ENCODE measurements at places on chromosomes 16 and 17. TPM values are rescaled to one million over a fixed set of nuclear protein-coding genes. Genes with fewer than 3 reads are reported as not detected.

DNA sequence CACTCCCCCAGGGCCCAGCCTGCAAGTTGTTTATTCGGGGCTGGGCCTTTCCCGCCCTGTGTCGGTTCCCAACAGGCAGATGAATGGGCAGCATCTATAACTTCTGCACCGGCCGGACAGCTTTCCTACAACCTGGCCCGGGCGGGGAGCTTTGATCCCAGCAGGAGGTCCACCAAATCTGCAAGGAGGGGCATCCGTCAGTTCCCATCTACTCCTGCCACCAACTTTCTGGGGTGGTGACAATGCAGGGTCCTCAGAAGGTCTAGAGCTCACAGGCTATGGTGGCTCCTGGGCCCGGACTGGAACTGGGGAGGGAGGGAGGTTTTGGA lies 211.9 kb downstream of the NTN1 start:
- H3K4me3 ChIP-seq = no peak overlapping the region
- no peaks in the 10 kb centered on the region for H3K27me3 ChIP-seq
- H3K36me3 ChIP-seq = no peaks in the 10 kb centered on the region
- no peak for DNase-seq
- peaks cover 6% of the 10 kb centered on the region for H3K4me1 ChIP-seq

DNA sequence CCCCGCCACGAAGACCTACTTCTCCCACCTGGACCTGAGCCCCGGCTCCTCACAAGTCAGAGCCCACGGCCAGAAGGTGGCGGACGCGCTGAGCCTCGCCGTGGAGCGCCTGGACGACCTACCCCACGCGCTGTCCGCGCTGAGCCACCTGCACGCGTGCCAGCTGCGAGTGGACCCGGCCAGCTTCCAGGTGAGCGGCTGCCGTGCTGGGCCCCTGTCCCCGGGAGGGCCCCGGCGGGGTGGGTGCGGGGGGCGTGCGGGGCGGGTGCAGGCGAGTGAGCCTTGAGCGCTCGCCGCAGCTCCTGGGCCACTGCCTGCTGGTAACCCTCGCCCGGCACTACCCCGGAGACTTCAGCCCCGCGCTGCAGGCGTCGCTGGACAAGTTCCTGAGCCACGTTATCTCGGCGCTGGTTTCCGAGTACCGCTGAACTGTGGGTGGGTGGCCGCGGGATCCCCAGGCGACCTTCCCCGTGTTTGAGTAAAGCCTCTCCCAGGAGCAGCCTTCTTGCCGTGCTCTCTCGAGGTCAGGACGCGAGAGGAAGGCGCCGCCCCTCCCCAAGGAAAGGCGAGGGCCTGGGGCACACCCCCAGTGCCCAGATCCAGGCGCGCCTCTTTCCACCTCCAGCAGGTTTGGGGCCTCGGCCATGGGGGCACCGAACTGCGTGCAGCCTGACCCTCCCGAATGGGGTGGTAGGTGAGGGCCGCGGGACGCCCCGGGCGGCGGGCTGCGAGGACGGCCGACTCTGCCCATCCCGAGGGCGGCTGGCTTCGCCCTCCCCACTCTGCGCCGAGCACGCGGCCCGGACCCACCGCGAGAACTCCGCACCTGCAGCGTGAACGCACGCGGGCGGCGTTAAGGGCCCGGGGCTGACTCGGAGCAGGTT lies 664 bp downstream of the HBQ1 start:
- no peaks in the 10 kb centered on the region for H3K36me3 ChIP-seq
- peak; percentile 73 for DNase-seq
- H3K27me3 ChIP-seq = peaks cover 25% of the 10 kb centered on the region
- H3K27ac ChIP-seq = no peak overlapping the region
- no peak overlapping the region for H3K4me3 ChIP-seq

DNA sequence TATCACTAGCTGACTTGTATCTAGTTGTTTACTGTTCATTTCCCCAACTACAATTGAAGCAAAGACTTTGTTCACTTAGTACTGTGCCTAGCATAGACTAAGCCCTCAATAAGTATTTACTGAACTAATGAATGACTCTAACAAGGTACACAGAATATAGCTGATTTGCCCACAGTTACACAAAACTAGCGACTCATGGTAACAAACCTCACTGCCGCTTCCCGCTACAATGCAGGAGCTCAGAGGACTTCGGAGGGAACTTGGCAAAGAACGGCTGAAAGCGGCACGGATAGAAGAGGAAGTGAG lies 524 bp downstream of the EFTUD2 start:
- peak overlapping the region; percentile 76 for H3K27ac ChIP-seq
- peaks cover 3% of the 10 kb centered on the region for H3K36me3 ChIP-seq
- H3K4me1 ChIP-seq = peaks cover 3% of the 10 kb centered on the region
- DNase-seq = peak; percentile 46
- peak overlapping the region; percentile 98 for H3K4me3 ChIP-seq

DNA sequence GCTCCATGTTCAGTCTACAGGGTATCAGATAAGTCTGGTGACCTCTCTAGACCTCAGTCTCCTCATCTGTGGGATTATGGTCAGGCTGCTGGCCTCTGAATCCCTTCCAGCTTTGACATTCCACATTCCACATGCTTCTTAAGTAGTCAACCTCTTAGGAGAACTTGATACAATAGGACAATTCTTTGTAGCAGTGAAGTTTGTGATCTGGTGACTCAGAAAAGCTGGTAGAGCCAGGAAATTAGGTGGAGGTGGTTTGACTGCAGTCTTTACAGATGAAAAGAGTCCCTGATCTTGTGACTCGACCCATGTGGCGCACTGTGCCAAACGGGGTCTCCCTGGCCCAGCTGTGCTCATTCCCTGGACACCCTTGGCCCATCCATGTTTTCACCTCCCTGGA lies 147.8 kb downstream of the NTN1 start:
- no peaks in the 10 kb centered on the region for H3K36me3 ChIP-seq
- H3K4me1 ChIP-seq = no peaks in the 10 kb centered on the region
- H3K27me3 ChIP-seq = no peaks in the 10 kb centered on the region

DNA sequence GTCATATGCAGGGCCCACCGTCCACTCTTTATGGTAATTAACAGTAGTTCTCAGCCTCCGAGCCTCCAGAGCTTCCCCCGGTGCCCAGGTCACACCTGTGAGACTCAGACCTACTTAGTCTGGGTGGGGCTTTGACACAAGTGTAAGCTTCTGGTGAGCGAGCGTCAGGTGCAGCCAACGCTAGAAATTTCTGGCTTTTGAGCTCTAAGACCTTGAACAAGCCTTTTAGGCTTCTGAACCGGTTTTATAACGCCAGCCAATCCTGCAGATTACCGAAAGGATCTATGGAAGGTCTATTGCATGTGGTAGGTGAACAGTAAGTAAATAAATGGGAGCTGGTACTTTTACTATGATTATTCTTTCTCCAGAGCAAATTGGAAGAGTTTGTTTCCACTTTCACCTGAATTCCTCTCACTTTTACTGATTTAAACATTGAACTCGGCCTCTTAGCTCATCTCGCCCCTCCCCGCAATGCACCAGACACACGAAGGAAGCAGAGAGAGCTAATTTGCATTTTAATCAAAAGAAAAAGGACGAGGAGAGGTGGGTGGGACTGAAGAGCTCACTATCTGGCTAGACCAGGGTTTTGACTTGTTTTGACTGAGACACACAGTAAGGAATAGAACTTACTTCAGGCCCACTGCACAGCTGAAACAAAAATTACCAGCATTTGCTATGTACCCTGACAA lies 47.1 kb downstream of the ABAT start:
- H3K36me3 ChIP-seq = no peaks in the 10 kb centered on the region
- peaks cover 16% of the 10 kb centered on the region for H3K4me1 ChIP-seq
- no peaks in the 10 kb centered on the region for H3K27me3 ChIP-seq
- peak; percentile 18 for DNase-seq
- H3K27ac ChIP-seq = no peak overlapping the region

DNA sequence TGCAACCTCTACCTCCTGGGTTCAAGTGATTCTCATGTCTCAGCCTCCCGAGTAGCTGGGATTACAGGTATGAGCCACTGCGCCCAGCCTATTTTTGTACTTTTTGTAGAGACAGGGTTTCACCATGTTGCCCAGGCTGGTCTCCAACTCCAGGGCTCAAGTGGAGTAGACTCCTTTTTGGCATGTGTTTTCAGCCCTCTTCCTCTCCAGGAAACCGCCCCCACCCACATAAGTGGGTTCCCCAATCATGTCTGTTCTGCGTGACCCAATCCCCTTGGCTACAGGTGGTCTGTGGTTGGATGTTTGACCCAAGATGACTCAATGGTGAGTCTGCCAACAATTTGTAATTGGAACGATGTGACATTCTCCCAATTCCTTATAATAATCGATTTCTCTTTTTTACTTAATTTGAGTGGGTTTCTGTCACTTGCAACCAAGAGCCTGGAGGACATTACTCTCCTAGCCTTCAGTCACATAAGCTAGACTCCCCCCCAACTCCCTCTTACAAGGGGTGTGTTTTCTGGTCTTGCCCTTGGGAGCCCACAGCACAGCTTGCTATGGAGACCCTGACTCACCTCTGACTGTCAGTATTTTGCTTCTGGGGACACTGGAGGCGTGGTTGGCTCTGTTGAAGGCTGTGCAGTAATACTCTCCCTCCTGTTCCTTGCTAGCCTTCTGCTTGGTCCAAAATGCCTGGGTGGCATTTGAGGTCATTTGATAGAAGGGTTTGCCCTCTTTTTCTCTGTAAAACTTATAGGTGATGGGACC lies 34.9 kb downstream of the PECAM1 start:
- H3K27me3 ChIP-seq = no peaks in the 10 kb centered on the region
- peaks cover 2% of the 10 kb centered on the region for H3K36me3 ChIP-seq
- no peak for DNase-seq

- peak overlapping the region; percentile 38 for H3K4me3 ChIP-seq
- no peaks in the 10 kb centered on the region for H3K27me3 ChIP-seq
- DNase-seq = no peak
- H3K27ac ChIP-seq = peak overlapping the region; percentile 73
- peaks cover 7% of the 10 kb centered on the region for H3K36me3 ChIP-seq
- H3K4me1 ChIP-seq = peaks cover 19% of the 10 kb centered on the region
Measured at GRCh38 chr17:7916385-7916682, 245 bp upstream of the RNF227 start.

DNA sequence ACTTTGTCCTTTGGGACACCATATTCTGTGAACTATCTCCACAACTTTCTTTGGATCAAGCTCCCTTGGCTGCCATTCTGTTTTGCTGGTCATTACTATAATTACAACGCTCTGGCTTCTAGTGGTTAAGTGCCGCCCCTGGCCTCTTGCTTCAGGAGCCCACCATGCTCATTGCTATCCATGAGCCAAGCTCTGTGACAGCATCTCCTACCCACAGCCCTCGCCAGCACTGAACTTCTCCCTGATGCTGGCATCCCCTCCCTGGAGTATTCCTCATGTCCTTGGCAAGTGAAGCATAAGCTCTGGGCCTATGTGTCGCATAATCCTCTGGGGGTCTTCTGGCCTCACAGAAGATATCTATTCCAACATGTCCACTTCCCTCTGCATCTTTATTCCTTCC lies 60.6 kb upstream of the DHX40 start:
- no peaks in the 10 kb centered on the region for H3K27me3 ChIP-seq
- no peak overlapping the region for H3K27ac ChIP-seq
- no peaks in the 10 kb centered on the region for H3K36me3 ChIP-seq
- DNase-seq = no peak
- no peak overlapping the region for H3K4me3 ChIP-seq

DNA sequence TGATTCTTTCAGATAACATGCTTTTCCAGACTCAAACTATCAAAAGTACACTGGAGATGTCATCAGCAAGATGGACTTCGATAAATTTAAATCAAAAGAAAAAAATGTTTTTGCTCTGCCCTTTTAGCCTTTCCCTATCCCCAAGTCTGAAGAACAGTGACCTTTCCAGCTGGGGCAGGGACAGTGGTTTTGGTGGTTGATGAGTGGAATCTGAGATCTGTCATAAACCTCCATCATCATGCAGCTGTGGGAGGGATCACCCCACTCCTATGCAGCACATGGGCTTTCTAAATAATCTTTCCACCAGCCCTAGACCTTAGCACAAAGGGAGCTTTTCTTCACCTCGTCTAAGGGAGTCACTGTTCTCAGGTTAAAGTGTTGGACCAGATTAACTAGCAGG lies 869.5 kb upstream of the SOX9 start:
- H3K4me3 ChIP-seq = no peak overlapping the region
- no peak overlapping the region for H3K27ac ChIP-seq
- no peaks in the 10 kb centered on the region for H3K4me1 ChIP-seq
- H3K27me3 ChIP-seq = no peaks in the 10 kb centered on the region

DNA sequence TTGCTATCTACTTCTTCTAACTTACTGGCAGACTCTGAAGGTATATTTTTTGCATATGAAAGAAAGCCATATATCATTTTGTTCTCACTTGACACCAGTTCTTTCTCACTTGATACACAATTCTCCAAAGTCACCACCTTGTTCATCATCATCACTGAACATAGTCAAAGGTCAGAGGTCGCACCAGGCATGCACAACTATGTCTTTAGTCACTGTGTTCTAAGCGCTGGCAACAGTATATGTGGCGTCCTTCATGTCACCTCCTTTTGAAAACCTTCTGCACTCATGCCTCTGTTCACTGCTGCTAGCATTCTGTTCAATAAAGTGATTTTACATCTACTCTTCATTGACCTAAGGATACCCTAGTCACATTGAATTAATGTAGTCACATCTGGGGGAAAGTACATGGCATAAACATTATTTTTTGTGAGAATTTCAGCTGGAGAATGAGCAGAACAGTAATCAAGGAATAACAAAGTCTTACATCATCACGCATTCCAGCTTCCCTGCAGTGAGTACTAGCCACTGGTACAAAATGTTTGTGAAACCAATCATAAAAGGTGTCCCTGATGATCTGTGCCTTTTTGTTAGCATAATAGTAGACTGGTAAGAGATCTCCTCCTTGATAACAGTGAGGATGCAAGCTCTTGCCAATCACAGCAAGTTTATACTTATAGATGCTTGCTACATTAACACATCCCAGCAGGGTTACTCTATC lies 20.5 kb upstream of the TBX4 start:
- no peaks in the 10 kb centered on the region for H3K27me3 ChIP-seq
- peak; percentile 60 for DNase-seq
- no peaks in the 10 kb centered on the region for H3K4me1 ChIP-seq
- H3K27ac ChIP-seq = no peak overlapping the region

DNA sequence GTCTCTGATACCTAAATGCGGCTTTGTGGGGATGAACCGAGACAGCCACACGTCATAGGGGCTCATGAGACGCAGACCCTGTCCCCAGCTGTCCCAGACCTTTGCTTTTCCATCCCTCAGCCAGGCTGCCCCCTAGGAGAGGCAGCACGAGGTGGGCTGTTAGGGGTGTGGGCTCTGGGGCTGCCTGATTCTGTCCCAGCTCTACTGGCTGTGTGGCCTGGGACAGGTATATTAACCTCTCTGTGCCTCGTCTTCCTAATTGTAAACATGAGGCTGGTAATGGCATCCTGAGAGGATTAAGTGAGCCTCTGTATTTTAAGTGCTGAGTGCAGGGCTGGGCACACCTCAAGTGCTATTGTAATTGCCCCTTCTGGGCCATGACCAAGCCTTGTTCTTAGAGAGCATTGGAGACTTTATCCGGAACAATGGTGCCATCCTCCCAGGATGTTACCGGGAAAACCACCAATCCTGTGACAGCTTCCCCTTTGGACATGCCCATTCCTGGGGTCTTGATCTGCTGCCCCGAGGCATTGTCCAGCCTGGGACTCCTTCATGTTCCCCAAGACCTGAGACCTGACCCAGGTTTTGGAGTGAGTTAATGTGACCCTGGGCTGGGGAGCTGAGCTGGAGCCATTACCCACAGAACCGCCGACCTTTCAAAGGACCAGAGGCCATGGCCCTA lies 5.1 kb downstream of the ADGRG1 start:
- no peaks in the 10 kb centered on the region for H3K36me3 ChIP-seq
- H3K4me3 ChIP-seq = no peak overlapping the region
- DNase-seq = no peak
- peaks cover 16% of the 10 kb centered on the region for H3K4me1 ChIP-seq

The VAMP2 gene
- total RNA-seq = 33.9 TPM

The HSD17B1 gene
- 1.3 TPM for total RNA-seq

The KRTAP4-4 gene
- total RNA-seq = not detected

The LDHD gene
- total RNA-seq = 17.0 TPM

The ABCA10 gene
- total RNA-seq = 26.6 TPM

The C17orf107 gene
- 2.8 TPM for total RNA-seq

The TBC1D3E gene
- total RNA-seq = not detected

The TACO1 gene
- total RNA-seq = 11.1 TPM

The CA4 gene
- total RNA-seq = 57.3 TPM

All from lung (tissue), 17 donors.